Transverse colon (tissue), 4 donors: ENCODE measurements at places on chromosomes 5 and 9. TPM values are rescaled to one million over a fixed set of nuclear protein-coding genes. Genes with fewer than 3 reads are reported as not detected.

DNA sequence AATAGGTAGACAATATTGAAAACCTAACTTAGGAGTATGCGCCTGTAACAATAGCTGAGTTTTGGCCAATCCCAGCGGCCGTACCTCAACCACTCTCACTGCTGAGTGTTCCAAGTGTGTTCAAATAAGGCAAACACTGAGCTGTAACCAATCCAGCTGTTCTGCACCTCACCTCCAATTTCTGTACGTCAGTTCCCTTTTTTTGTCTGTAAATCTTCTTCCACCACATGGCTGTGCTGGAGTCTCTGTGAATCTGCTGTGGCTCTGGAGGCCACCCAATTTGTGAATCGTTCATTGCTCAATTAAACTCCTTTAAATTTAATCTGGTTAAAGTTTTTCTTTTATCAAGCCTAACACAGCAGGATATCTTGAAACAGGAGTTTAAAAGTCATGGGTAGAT lies 116.3 kb downstream of the SLC28A3 start:
- no peaks in the 10 kb centered on the region for H3K27me3 ChIP-seq
- H3K27ac ChIP-seq: no peak overlapping the region
- no peak for DNase-seq
- H3K36me3 ChIP-seq: no peaks in the 10 kb centered on the region
- H3K4me1 ChIP-seq: no peaks in the 10 kb centered on the region
- H3K4me3 ChIP-seq: no peak overlapping the region

GRCh38 chr9:92989561-92989960 lies 42.2 kb downstream of the FGD3 start:
- no peaks in the 10 kb centered on the region for H3K4me1 ChIP-seq
- no peak overlapping the region for H3K4me3 ChIP-seq

DNA sequence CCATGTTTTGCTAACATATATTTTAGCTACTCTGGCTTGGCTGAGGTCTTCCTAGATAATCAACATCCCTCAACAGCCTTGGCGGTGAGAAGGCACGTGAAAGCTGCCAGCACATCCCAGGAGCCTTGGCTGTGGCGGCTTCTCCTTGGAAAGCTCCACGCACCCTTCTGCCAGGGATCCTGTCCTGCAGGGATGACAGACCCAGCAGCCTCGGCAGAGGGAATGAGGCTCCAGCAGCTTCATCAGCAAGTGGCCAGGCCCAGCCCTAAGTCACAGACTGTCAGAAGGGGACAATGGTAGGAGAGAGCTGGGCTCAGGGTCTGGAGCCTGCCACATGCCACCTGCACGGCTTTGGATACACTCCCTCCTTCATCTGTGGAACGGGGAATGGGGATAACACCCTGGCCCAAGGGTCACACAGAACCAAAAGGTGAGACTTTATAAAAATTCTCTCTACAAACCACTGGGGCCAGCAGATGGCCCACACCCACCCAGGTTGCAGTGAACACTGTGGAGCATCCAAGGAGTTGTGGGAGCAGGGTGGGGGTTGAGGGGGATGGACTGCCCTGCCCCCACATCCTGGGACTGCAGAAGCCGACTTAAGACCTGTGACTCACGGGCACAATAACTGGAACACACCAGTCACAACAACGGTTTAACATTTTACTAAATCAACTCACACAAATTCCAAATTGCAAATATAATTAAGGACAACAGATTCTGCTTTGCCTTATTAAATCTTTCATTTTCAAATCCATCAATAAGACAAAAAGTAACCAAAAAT lies 65.1 kb downstream of the MACROH2A1 start:
- no peaks in the 10 kb centered on the region for H3K36me3 ChIP-seq
- H3K27me3 ChIP-seq: no peaks in the 10 kb centered on the region
- DNase-seq: no peak
- H3K27ac ChIP-seq: no peak overlapping the region

GRCh38 chr9:1354086-1354485 lies 303.9 kb downstream of the DMRT2 start:
- no peak overlapping the region for H3K27ac ChIP-seq
- H3K4me1 ChIP-seq: no peaks in the 10 kb centered on the region
- H3K27me3 ChIP-seq: no peaks in the 10 kb centered on the region
- DNase-seq: no peak
- no peaks in the 10 kb centered on the region for H3K36me3 ChIP-seq

GRCh38 chr5:57569601-57570000 lies 87.0 kb upstream of the ACTBL2 start:
- no peak overlapping the region for H3K27ac ChIP-seq
- H3K36me3 ChIP-seq: no peaks in the 10 kb centered on the region
- H3K4me3 ChIP-seq: no peak overlapping the region
- H3K4me1 ChIP-seq: no peaks in the 10 kb centered on the region
- DNase-seq: no peak

DNA sequence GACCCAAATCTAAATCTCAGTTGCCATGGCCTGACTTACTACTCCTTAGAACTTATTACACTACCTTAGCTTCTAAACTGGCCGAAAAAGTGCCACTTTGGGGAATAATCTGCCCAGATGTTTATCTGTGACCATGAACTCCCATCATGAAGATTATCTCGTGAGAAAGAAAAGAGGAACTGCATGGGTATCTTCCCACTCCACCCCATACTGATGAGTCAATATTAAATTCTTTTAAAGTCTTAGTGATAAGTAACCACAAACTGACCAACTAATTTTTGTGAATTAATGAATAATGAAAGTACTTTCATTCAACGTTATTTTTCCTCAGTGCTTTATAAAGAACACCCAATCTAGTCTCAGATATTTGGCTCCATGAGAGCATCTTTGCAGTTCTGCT lies 493.5 kb downstream of the EBF1 start:
- H3K4me1 ChIP-seq: no peaks in the 10 kb centered on the region
- no peaks in the 10 kb centered on the region for H3K36me3 ChIP-seq
- H3K4me3 ChIP-seq: no peak overlapping the region
- no peak overlapping the region for H3K27ac ChIP-seq
- H3K27me3 ChIP-seq: no peaks in the 10 kb centered on the region

DNA sequence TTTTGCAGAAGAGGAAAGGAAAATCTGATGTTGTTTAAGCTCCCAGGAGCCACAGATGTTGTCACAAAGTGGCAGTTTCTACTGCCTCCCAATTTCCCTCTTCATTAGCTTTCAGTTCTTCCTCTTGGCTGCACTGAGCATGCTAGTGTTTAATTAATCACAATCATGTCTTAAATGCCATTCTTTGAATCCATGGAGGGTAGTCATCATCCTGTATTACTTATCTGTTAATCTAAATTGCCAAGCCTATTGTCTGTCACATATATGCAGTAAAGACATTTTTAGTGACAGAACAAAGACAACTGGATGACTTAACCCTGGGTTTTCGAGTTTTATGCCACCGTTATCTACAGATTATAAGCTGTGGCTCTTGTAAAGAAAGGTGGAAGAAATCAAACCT lies 14.7 kb downstream of the KLHL9 start:
- no peaks in the 10 kb centered on the region for H3K4me1 ChIP-seq
- H3K36me3 ChIP-seq: no peaks in the 10 kb centered on the region
- H3K27me3 ChIP-seq: no peaks in the 10 kb centered on the region
- no peak for DNase-seq

DCANP1 gene
- 0.95 TPM for total RNA-seq

AMBP gene
- total RNA-seq: not detected
